ENCODE measurements at places on chromosomes 5 and 9.

DNA sequence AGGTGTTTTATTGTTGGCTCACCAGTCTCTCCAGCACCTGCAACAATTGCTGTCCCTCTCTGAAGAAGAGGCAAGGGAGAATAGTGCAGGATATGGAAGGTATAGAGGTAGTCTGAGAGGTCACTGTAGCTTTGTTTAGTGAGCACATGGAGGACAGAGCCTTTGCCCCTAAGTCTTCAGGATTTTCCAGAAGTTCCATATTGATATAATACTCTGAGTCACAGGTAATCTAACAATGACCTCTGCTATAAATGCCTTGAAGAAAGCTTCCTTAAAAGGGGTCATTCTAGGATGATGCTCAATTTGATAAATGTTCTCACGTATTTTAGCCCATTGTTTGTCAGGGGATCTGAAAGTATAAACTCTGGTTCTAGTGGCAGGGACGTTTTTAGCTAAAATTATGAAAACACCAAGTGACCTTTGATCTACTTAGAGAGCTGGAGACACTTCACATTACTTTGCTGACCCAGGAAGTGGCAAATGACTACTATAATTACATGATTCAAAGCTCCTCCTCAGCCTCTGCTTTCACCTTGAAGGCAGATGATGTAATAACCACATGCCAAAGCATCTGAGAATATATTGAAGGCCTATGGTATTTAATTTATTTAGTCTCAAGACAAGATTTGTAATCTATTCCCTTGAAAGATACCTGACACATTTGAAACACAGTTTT, 366.9 kb upstream of the NUDT12 start:
- no peak for DNase-seq

DNA sequence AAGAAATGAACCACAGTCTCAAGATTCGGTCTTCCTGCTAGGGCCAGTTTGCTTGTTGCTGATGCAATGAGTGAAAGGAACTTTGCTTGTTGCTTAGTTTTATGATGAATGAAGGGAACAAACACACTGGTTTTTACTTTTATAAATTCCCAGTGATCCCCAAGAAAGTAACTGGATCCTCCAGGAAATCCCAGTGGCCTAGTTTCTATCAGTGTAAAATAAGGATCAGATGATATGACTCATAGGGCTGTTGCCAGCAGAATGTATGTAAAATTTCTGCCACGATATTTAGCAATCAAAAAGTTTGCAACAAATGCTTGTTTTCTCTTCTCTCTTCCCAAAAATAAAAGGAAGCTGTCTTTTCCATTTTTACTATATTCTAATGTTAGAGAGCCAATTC, 160.1 kb upstream of the CDKN2B start:
- DNase-seq = no peak

DNA sequence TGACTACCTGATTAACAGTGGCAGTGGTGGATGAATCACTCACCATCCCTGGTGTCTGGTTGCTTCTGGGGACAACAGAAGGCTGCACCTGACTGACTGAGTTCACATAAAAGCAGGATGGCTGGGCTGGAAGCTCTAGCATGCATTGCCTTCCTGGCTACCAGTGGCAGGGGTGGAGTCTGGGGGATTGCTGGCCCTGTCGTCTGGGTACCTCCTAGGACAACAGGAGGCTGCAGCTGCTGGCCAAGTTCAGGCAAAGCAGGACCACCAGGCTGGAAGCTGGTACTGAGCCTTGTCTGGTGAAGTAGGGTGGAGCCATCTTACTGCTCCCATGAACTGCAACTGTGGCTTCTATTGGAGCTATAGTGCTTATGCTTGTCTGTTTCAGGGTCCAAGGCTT, 480.8 kb upstream of the CTNND2 start:
- no peak for DNase-seq

DNA sequence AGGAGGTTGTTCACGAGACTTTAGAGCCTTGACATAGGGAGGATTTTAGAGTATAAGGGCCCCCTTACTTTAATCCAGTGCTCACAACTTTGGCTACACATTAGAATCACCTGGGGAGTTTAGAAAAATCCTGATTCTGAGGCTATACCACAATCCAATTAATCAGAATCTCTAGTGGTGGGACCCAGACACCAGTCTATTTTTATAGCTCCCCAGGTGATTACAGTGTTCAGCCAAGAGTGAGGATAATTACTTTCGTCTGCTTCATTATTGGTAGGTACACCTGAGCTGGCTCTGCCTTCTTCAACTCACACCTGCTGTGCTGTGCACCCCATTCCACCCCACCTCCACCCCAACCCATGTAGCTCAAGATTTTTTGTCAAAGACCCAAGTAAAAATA, 141.3 kb upstream of the EPB41L4A start:
- no peak for DNase-seq

- DNase-seq = no peak
Measured at GRCh38 chr5:75706016-75706415, 11.2 kb downstream of the POC5 start.
